Right lung (tissue), 10 donors: ENCODE measurements at places on chromosomes 5 and 9. TPM values are rescaled to one million over a fixed set of nuclear protein-coding genes. Genes with fewer than 3 reads are reported as not detected.

The HEMGN gene
- polyA plus RNA-seq: 5.7 TPM

DNA sequence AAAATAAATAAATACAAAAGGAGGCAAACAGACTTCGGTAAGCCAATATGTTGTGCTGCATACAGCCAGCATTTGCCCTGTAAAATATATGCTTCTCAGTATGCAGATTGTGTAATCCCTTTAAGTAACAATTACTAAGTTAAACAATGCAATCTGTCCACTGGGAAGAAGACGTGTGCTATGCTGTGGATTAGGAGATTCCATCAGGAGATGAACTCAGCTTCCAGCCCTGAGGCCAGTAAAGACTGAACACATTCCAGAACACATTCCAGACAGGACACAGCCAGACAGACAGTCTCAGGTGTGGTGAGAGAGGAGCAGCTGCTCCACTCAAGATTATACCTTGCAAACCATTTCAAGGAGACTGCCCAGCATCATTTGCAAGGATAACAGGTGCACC, 97.8 kb downstream of the MPDZ start:
- no peak for DNase-seq

DNA sequence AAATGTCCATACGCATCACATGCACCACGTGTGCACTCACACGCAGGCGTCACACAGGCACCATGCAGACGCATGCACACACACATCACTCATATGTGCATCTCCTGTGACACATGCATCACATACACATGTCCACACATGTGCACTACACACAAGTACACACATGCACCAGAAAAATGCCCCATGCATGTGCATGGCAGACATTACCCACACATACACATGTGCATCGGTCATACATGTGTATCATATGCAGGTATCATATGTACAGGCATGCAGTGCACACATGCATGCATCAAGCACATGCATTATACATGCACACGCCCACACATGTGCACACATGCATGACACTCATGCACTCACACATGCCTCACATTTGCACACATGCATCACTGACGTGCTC, 26.1 kb downstream of the ADAMTS2 start:
- no peak for DNase-seq

- no peak for DNase-seq
Measured at GRCh38 chr9:18971404-18971803, 61.6 kb downstream of the SAXO1 start.

The FOXI1 gene
- not detected for polyA plus RNA-seq

DNA sequence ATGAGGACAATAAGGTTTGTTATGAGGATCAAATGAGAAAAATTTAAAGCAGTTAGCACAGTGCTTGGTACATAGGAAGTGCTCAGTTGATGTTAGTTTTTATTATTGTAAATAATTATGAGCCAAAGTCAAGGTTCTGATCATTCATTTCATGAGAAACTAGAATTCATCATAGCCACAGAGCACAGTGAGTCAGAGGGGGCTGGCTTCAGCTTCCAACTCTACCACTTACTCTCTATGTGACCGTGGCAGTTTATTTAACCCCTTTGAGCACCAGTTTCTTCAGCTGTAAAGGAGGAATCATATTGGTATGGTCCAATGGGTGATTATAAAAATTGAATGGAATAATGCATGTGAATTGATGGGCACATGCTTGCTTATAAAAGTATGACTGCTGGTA, 39.4 kb downstream of the KLHL3 start:
- no peak for DNase-seq

DNA sequence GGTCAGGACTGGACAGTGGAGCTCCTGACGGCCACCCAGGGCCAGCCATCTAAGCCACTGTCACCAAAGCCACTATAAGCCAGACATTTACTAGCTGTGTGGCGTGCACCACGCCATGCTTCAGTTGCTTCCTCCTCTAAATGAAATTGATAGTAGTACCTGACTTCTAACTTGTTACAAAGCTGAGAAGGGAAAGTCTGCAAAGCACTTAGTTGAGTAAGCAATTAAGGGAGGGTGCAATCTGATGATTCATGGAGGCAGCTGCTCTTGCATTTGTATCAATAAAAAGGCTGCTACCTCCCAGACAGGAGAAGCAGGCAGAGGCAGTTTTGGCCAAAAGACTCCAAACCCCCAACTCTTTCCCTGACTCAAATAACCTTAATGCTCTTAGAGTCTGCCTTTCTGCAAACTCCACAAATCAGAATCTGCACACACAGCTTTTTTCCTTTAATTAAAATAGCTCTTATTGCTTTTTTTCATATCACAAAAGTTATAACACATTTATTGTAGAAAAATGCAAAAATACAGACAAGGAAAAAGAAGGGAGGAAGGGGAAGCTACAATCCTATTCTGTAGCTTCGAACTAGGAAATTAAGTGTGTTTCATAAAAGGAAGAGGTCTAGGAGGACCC, 19.3 kb upstream of the RAPGEF1 start:
- DNase-seq: no peak

GRCh38 chr9:36258996-36259533, 817 bp upstream of the GNE start:
- no peak for DNase-seq

The RASEF gene
- 7.2 TPM for polyA plus RNA-seq

The FUT7 gene
- polyA plus RNA-seq: 0.08 TPM

- no peak for DNase-seq
Measured at GRCh38 chr5:152474961-152475360, 69.9 kb upstream of the NMUR2 start.

- peak; percentile 55 for DNase-seq
Measured at GRCh38 chr9:6055216-6055615, 39.8 kb upstream of the RANBP6 start.
